ENCODE measurements at places on chromosomes 12 and 14. TPM values are rescaled to one million over a fixed set of nuclear protein-coding genes. Genes with fewer than 3 reads are reported as not detected.

The RBM19 gene
- 40.8 TPM for polyA plus RNA-seq

The GLI1 gene
- 21.2 TPM for polyA plus RNA-seq

The MAP4K5 gene
- 50.4 TPM for polyA plus RNA-seq

The CREBL2 gene
- polyA plus RNA-seq: 35.4 TPM

The BCL11B gene
- polyA plus RNA-seq: 2.6 TPM

The KIF5A gene
- 0.65 TPM for polyA plus RNA-seq

The PITPNM2 gene
- polyA plus RNA-seq: 7.7 TPM

The PMEL gene
- 3.3 TPM for polyA plus RNA-seq

The PROX2 gene
- 0.63 TPM for polyA plus RNA-seq

- DNase-seq: no peak
Measured at GRCh38 chr14:31819281-31819680, 257.8 kb upstream of the ARHGAP5 start.

GRCh38 chr12:75784591-75784990, 247.0 kb downstream of the PHLDA1 start:
- DNase-seq: peak; percentile 31

- DNase-seq: no peak
Measured at GRCh38 chr12:53872367-53872766, 66.3 kb upstream of the HOXC13 start.

- no peak for DNase-seq
Measured at GRCh38 chr14:85459361-85460000, 70.5 kb upstream of the FLRT2 start.

DNA sequence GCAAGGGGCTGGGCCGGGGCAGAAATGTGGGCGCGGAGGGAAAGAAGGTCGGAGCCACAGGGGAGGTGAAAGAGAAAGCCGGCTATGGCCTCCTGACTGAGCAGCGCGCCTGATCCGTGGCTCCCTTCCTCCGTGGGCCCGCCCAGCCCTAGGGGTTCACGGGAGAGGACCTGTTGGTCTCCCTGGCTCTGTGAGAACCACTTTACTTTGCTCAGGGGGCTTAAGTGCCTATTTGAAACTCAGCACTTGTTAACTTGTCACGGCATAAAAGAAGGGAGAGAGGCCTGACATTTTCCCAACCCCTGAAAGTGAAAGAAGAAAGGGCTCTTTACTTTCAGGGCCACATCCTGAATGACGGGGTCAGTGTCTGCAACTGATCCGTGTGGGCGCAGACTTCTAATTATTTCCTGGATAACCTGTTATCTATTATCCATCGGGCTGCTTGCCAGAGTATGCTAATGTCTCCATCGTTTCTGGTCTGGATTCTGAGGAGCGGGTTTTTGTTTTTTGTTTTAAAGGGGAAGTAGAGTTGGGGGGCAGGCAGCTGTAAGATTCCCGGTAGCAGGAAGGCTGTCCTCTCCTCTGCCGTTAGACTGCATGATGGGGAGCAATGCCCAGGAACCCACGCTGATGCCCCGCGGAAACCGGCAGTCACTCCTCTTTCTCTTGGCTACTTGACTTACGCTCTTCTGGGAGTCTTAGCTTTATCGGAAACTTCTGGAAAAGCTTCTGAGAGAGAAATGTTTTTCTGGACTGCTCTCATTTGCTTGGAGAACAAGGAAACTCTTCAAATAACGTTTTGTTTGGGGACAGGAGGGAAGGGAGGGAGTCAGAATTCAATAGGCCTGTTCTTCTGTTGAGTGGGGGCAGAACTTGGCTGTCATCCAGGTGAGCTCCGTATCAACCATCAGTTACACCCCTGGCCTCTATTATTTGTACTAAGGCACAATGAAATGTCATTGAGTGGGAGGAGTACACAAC, 127.7 kb upstream of the MAX start:
- DNase-seq: peak; percentile 33

DNA sequence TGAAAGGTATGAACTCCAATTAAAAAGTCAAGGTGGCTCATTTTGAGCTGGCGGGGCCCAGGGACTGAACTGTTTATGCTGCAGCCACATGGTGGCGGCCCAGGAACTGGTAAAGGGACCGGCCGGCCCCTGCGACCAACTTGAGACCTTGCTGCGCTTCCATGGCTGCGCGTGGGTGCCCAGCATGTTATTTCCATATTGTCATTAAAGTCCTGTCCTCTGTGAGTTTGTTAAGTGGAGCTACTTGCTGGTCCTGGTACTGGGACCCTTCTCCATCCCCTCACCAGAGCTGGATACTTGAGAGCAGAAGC, 62.3 kb downstream of the BEGAIN start:
- DNase-seq: no peak

- no peak for DNase-seq
Measured at GRCh38 chr14:75702122-75702521, 41.1 kb downstream of the TTLL5 start.

DNA sequence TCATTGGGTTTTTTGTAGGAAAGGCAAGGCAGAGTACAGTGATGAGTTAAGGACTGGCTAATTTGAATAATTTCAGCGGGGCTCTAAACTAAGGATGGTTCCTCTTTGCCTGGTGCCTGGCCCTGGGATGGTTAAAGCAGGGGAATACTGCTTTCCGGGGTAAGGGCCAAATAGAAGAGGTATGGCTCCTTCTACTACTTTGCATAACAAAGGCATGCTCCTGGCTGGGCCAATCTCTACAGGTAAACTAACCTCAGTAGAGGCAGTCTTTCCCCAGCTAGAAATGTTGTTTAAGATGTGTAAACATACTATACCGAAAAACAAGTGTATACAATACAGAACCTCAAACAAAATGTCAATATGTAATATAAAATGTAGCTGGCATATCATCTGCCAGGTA, 1239.0 kb downstream of the SLC16A7 start:
- DNase-seq: no peak

DNA sequence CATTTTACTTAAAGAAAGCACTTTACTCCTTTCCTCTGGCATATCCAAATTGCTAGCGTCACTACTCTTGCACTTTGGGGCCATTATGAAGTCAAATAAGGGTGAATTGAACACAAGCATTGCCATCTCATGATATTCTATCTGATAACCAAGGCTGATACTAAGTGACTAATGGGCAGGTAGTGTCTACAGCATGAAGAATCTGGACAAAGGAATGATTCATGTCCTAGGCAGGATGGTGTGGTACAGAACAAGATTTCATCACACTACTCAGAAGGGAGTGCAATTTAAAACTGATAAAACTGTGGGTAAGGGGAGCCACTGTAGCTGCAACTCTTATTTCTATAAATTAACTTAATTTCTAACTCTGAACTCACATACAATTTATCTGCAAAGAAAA, 7.7 kb upstream of the SLC6A15 start:
- no peak for DNase-seq

DNA sequence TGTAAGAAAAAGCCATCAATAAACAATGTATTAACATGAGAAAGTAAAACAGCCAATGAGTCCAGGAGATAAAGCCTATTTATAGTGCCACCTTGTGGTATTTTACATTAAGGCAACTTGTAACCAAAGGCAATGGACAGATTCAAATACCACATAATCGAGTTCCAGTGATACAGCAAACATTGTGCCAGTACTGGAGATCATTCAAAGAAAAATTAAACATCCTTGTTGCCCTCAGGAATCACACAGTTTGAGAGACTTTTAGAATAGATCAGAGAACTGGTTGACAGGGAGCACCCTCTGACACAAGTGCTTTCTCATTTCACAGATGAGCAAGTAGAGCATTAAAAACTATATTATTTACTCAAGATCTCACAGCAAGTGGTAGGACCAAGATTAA, 98.1 kb downstream of the DDHD1 start:
- peak; percentile 44 for DNase-seq

Measured in renal pelvis (tissue), 12 donors.